ENCODE measurements at places on chromosomes 1 and 21.

DNA sequence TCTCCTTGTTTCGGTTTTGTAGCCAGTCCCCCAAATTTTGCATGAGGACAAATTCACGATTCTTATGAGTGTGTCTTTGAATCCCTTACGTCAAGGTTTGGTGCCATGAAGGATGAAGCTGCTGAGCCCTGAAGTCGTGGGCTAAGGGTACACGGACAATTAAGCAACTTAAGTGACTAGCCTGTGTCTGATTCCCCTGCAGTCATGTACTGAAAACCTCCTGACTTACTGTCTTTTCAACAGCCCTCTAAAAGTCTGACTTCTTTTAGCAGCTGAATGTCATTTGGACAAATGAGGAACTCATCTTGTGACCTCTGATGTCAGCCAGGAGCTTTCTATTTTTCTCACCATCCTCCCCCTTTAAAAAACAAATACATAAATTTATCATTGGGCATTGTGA, 27.1 kb upstream of the C1orf105 start:
- no peak for DNase-seq

GRCh38 chr1:112265931-112266330, 130.1 kb upstream of the CTTNBP2NL start:
- DNase-seq = no peak

- DNase-seq = peak; percentile 18
Measured at GRCh38 chr1:147409886-147410285, 131.4 kb upstream of the BCL9 start.

GRCh38 chr1:45930258-45931150, 127.1 kb downstream of the MAST2 start:
- DNase-seq = no peak

- no peak for DNase-seq
Measured at GRCh38 chr1:34864759-34865158, 5.2 kb upstream of the SMIM12 start.

DNA sequence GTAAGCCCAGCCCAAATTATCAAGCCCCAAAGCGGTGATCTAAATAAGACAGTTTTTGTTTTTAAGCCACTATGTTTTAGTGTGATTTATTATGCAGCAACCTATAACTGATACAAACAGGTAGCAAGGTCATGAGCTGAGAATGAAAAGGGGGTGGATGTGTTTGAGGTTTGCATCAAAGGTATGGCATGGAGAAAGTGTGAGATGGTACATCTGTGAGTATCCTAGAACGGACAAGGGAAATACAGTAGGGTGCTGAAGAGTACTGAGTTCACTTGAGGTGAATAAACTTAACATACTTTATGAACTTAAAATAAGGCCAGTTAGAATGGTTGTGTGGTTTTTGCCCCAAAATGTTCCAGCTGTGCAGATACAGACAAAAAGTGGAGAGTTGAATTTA, 286.0 kb upstream of the B3GALT2 start:
- no peak for DNase-seq

- peak; percentile 91 for DNase-seq
Measured at GRCh38 chr21:27683292-27683691, 716.4 kb upstream of the ADAMTS5 start.

- DNase-seq = no peak
Measured at GRCh38 chr1:103084181-103084580, 24.1 kb downstream of the COL11A1 start.

DNA sequence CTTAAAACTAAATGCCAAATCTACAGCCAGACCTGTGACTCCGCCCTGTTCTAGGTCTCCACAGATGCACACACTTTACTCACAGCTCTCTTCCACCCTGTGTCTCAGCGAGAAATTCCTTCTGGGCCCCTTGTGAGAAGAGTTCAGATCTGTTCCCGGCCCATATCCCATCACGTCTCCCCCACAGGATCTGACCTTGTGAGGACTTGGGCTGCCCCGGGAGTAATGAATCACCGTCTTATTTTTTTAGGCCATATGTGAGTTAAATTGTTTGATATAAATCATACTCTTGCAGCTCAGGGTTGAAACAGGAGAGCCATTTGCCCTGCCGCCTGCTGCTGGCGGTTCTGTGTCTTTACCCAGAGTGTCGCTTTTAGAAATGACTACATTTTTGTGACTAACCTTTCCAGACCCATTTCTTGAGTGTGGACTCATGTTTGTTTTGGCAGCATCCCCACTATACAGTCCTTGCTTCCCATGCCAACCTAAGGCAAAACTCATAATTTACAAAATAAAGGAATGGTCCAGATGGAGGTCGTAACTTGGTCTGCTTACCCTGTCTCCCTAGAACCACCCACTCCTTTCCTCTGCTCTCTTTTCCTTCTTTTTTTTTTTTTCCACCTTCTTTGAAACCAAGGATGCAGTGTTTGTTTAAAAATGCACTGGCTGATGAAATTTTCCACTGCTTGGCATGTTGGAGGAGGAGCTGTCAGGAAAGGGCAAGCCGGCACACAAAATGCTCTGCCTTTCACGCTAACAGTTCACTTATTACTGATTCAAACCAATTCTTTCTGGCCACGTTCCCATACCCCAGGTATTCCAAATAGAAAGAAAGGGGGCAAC, 98.0 kb upstream of the C1orf105 start:
- peak; percentile 74 for DNase-seq

- no peak for DNase-seq
Measured at GRCh38 chr1:59511476-59512465, 214.9 kb downstream of the FGGY start.

- DNase-seq = no peak
Measured at GRCh38 chr1:3828391-3828790, 28.6 kb downstream of the CEP104 start.

GRCh38 chr1:114176366-114176765, 22.7 kb upstream of the SYT6 start:
- no peak for DNase-seq

Data from epithelial cell of esophagus (primary cell).